ENCODE measurements at places on chromosomes 11 and 22. TPM values are rescaled to one million over a fixed set of nuclear protein-coding genes. Genes with fewer than 3 reads are reported as not detected.

GRCh38 chr11:61613870-61614269, 33.0 kb upstream of the SYT7 start:
- DNase-seq: no peak
- no peak overlapping the region for H3K27ac ChIP-seq
- H3K27me3 ChIP-seq: no peaks in the 10 kb centered on the region

DNA sequence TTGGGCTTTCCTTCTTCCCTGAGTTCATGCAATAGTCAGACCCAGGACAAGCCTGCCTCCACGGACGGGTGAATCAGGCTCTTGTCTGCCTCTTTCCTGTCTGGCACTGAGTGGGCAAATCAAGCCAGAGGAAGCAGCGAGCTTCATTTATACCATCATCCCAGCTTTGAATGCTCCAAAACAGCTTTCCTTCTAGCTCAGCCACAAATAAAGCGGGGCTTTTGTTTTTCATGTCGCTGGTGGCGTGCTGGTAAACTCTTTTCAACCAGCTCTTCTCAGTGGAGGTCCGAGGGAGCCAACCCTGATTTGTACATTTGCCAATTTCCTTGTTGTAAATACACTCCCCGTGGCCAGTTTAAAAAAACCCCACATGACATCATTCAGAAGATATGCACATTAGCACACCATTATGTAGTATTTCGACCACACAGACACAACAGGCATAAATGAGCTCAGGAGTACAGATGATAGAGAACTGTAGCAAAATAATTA, 8.6 kb downstream of the C11orf91 start:
- H3K4me1 ChIP-seq: peaks cover 31% of the 10 kb centered on the region
- no peaks in the 10 kb centered on the region for H3K27me3 ChIP-seq

- peaks cover 7% of the 10 kb centered on the region for H3K27me3 ChIP-seq
- no peak overlapping the region for H3K27ac ChIP-seq
- no peak for DNase-seq
- H3K4me1 ChIP-seq: no peaks in the 10 kb centered on the region
- H3K36me3 ChIP-seq: no peaks in the 10 kb centered on the region
Observed at GRCh38 chr11:120139316-120140069, 1.6 kb upstream of the TRIM29 start.

The UBQLN3 gene
- total RNA-seq: not detected

The RIMBP3B gene
- total RNA-seq: not detected

The ALX4 gene
- 0.17 TPM for total RNA-seq

The TRPM5 gene
- total RNA-seq: not detected

Measured in psoas muscle (tissue), 8 donors.